ENCODE measurements at places on chromosomes 3 and 15.

- DNase-seq, result no peak
Observed at GRCh38 chr15:50183112-50183794, 1.3 kb downstream of the SLC27A2 start.

- DNase-seq, result no peak
Observed at GRCh38 chr3:18556001-18556408, 130.9 kb upstream of the SATB1 start.

- DNase-seq, result no peak
Observed at GRCh38 chr15:90243943-90244639, 5.3 kb upstream of the TTLL13 start.

- DNase-seq, result no peak
Observed at GRCh38 chr3:98577178-98577895, 16.1 kb downstream of the CPOX start.

- DNase-seq, result no peak
Observed at GRCh38 chr3:112582244-112582874, 20.5 kb downstream of the SLC35A5 start.

GRCh38 chr15:63588826-63589225, 8.4 kb upstream of the FBXL22 start:
- DNase-seq, result no peak

DNA sequence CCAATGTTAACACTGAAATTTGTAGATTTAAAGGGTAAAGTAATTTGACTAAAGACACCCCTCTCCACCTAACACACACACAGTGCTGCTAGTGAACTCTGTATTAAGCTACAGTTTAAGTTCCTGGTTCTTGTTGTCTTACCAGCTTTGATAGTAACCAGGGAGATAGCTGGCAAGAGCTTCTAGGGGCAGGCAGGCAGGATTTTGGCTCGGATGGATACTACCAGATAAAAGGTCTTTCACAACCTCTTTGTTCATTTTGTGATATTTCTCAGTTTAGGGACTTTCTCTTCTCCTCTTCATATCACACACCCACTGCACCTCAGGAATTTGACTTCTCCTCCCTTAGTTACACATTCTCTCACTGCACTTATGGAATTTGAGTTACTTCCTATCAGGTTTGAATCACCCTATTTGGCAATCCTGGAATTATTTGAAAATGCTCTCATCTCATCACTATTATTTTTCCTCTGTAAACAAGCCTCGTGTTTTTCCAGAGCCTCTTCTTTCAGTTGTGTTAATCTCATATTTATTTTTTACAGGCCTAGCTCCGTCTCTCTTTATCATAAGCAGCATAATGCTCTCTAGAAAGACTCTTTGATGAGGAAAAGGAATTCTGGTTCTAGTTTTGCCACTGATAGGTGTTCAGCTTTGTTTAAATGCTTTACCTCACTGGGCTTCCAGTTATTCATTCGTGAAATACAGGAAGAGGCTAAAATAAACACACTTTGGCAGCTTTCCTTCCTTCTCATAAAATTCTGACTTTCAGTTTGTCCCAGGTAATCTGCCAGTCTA, 23.0 kb upstream of the CLDN1 start:
- DNase-seq, result no peak

GRCh38 chr3:196127308-196128040, 45.6 kb upstream of the TFRC start:
- no peak for DNase-seq

- no peak for DNase-seq
Observed at GRCh38 chr3:184235381-184236032, 6.1 kb downstream of the VWA5B2 start.

DNA sequence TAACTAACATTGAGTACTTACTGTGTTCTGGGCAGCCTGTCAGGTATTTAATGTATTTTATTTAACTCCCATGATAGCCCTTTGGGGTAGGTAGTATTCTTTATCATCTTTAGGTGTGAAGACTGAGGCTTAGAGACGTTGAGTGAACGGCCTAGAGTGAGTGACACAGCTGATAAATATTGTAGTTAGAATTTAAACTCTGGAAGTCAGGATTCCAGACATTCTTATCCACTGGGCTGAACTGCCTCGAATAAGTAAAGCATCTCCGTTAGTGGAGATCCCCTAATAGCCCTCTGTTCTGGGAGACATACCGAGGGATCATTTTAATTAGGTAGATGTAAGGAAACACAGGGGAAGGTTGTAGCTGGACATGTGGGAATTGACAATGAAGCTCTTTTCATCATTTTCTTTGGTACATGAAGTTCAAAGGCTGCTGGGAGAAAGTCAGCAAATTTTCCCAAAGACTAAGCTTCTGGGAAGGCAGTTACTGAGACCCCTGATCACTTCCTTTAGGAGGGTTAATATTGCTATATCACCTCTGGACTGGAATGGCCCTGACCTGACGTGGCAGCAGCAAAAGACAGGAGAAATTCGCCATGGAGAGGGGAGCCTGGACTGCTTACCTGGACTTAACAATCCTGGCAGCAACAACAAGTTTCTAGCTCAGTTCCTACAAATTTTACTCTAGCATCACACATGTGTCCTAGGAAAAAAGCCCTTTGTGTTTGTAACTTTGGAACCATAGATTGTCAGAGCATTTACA, 11.7 kb upstream of the PDCD6IP start:
- DNase-seq, result no peak

DNA sequence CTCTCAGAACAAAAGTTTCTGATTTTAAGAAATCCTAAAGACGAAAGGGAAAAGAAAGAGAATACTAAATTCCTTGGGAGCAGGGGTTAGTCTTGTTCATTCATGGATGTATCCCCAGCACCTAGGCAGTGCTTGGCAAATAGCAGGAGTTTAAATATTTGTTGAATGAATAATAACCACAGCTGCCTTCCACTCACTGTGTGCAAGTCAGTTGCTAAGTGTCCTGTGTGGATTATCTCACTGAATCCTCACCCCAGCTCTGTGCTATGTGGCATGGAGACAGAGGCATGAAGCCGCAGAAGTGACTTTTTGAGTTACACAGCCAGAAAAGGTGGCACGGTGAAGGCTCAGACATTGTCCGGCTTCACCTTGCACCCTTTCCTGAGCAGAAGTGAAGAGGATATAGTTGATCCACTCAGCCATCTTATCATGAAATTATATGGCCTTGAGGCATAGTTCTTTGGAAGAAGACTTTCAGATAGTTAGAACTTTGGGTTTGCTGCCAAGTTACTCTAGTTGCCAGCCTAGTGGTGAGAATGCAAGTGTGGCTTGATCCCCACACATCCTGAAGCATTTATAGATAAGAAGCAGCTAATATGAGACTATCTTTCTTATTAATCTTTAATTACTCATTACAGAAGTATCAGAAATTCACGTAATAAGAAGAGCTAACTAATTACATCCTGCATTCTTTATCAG, 355.5 kb downstream of the LRTM1 start:
- no peak for DNase-seq

GRCh38 chr3:125151916-125152315, 60.6 kb downstream of the SLC12A8 start:
- no peak for DNase-seq

- DNase-seq, result no peak
Observed at GRCh38 chr3:12405432-12406272, 78.6 kb upstream of the TSEN2 start.

Measured in caudate nucleus (tissue), 63 donors.